ENCODE measurements at places on chromosomes 16 and 17.

DNA sequence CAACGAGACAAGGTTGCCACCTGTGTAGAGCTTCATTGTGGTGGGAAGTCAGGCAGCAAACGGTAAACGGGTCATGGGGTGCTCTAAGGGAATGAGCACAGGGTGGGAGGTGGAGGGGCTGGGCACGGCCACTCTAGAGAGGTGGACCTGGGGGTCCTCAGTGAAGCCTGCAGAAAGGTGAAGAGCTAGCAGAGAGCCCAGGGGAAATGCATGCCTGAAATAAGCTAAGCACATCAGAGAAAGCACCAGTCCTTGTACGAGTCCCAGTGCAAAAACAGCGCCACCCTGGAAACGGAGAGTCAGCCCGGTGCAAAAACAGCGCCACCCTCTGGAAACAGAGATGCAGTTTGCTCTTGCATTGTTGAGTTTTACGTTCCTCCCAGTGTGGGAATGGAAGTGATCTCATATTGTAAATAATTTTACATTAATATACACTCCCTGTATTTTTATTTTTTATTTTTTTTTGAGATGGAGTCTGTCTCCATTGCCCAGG, 65.0 kb downstream of the TBC1D16 start:
- no peak for DNase-seq

DNA sequence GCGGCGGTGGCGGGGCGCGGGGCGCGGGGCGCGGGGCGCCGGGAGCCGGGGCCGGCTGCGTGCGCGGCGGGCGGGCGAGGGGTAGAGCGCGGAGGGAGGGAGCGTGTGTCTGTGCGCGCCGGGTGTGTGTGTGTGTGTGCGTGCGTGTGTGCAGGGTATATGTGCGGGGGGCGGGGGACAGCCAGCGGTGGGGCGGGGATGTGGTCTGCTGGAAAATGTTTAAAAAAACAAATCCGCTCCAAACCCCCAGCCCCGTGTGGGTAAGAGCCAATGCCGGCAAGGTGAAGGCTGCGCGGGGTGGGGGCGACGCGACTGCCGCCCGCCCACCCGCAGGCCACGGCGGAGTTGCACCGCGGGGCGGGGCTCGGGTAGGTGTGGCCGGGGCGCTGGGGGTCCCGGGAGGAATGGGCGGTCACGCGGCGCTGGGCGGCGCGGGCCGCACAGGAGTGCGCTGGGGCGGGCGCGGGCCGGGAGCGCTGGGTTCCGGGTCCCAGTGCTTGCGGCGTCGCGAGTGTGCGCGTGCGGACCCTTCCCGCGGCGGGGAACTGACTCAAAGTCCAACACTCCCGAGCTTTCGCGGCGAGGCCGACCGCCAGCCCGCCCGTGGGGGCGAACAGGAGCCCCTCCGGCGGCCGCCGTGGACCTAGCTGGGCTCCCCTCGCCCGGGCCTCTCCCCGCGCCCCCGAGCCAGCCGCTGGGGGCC, at the start of gene CYGB:
TSS of gene CYGB (minus strand) at position 132 of the 703 bp plus-strand sequence. CDS start 167 bp downstream, outside the sequence.
- no peak for DNase-seq

DNA sequence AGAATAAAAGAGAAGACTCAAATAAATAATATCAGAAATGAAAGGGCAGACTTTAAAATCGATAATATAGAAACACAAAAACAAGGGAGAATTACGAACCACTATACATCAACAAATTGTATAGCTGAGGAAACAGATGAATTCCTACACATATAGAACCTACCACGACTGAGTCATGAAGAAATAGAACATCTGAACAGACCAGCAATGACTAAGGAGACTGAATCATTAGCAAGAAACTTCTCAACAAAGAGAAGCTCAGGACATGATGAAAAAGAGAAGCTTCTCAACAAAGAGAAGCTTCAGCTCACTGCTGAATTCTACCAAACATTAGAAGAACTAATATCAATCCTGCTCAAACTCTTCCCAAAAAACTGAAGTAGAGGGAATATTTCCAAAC, 255.9 kb downstream of the CEP112 start:
- no peak for DNase-seq

- DNase-seq, result no peak
Observed at GRCh38 chr17:34721326-34721725, 141.9 kb downstream of the TMEM132E start.

- DNase-seq, result no peak
Observed at GRCh38 chr17:6090253-6090652, 20.1 kb downstream of the WSCD1 start.

DNA sequence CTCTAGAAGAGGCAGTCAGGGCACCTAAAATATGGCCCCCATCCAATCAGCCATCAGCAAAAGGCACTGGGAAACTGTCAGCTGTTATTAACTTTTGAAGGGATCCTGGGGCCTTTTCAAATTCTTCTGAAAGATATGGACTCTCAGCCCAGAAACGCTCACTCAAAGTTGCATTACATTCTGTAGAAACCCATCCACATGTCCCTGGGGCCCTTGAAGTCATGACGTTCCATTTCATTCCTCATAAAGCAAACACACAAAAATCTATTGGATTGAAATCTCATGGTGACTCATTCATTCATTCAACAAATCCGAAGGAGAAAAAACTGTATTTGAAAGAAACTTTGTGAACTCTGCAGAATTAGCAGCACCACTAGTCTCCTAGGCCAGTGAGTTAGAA, 215.3 kb downstream of the C16orf95 start:
- no peak for DNase-seq

- DNase-seq, result no peak
Observed at GRCh38 chr16:57019746-57020145, 30.4 kb downstream of the NLRC5 start.

DNA sequence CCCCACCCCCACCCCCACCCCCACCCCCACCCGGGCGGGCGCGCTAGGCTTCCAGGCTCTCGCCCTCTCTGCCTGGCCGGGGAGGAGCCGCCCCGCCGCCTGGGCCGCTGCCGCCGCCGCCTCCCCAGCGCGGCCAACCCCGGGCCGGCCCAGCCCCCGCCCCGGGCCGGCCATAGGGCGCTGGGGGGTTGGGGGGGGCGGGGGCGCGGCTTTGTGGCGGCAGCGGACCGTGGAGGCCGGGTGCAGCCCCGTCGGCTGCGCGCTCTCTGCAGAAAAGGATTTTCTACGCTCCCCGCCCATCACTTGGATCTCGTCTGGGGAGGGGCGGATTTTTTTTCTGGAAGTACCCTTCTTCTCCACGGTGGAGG, 230.9 kb downstream of the MRTFB start:
- DNase-seq, result no peak

- DNase-seq, result no peak
Observed at GRCh38 chr17:1022278-1023024, 25.5 kb downstream of the TIMM22 start.

- DNase-seq, result no peak
Observed at GRCh38 chr16:5604770-5605169, 507.2 kb upstream of the EEF2KMT start.

DNA sequence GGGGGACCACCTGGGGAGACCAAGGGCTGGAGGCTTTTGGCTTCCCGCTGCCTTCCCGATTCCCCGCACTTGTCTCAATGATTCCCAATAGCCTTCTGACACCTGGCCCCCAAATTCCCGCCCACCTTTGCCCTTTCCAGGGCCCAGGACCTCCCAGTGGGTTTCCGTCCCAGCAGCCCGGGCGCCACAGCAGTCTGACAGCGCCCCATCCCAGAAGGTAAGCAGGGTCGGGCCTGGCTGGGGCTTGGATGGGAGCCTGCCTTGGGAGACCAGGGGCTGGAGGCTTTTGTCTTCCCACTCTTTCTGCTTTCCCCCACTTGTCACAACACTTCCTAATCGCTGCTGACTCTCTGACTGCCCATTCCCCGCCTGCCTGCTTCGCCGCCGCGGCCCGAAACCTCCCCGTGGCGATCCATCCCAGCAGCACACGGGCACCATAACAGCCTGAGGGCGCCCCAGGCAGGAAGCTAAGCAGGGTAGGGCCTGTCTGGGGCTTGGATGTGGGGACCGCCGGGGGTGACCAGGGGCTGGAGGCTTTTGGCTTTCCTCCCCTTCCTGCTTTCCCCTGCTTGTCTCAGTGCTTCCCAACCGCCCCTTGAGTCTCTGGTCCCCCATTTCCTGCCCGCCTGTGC, 2289.3 kb downstream of the TP53TG3F start:
- DNase-seq, result no peak

GRCh38 chr16:28823291-28823872, 583 bp downstream of the ATXN2L start:
- no peak for DNase-seq

DNA sequence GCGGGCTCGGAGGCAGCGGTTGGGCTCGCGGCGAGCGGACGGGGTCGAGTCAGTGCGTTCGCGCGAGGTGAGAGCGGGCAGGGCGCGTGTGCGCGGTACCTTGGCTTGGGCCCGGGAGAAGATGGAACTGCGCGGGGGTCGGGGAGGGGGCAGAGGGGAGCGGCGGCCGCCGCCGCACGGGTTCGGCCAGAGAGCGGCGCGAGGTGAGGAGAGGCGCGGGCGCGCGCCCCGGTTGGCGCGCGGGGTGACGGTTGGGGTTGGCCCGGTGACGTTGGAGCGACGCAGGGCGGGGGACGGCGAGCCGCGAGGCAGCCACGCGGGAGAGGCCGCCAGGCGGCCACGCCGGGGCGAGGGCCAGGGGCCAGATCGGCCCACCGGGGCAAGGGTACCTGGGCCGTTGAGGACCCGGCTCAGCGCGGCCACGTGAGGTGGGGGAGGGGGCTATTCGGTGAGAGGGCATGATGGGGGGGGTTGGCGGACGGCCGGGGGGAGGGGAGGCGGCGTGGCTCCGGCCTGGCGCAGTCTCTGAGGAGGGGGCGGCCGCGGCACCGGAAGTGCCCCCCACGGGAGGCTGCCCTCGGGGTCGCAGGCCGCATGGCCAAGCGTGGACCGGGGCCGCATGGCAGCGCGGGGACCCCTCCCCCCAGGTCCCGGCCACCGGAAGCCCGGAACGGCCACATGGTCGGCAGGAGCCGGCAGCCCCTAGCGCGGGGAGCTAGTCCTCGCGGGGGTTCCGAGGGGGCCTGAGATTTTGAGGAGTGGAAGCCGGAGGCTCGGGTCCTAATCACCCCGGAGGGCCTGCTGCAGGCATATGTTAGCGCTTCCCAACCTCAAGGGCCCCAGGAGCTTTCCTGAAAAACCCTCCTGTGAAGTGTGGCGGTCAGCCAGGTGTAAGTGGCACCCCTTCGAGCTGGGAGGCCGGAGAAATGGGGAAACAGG, 527 bp downstream of the EIF5A start:
- no peak for DNase-seq

DNA sequence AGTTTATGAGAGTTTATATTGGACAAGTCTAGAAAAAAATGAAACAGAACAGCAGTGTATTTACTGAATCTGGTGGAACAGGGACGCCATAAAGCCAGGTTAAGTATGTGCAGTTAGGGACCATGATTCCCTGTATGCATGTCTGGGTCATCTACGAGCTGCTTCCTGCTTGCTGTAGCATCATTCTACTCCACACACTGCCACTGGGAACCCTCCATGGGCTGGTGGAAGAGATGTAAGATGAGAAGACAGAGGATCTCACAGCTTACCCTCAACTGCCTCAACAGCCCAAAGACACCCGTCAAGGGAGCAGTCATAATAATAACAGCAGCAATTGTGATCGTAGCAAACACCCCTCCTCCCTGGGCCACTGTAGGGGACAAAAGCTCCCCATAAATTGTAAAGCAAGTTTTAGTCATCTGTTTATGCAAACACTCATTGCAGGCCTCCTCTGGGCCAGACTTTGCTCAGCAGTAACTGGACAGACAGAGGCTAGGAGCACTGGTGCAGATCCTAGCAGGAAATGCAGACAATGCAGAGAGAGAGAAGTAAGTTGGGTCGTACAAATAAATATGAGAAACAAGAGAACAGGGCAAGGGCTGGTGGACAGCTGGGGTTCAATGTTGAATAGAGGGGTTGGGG, 188.0 kb downstream of the SOX9 start:
- DNase-seq, result no peak
